ENCODE measurements at places on chromosomes 4 and X.

DNA sequence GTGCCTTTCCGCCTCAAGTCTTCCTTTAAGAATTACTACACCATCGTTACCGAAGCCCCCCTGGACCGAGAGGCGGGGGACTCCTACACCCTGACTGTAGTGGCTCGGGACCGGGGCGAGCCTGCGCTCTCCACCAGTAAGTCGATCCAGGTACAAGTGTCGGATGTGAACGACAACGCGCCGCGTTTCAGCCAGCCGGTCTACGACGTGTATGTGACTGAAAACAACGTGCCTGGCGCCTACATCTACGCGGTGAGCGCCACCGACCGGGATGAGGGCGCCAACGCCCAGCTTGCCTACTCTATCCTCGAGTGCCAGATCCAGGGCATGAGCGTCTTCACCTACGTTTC lies 2.2 kb downstream of the PCDH10 start:
- DNase-seq: no peak

DNA sequence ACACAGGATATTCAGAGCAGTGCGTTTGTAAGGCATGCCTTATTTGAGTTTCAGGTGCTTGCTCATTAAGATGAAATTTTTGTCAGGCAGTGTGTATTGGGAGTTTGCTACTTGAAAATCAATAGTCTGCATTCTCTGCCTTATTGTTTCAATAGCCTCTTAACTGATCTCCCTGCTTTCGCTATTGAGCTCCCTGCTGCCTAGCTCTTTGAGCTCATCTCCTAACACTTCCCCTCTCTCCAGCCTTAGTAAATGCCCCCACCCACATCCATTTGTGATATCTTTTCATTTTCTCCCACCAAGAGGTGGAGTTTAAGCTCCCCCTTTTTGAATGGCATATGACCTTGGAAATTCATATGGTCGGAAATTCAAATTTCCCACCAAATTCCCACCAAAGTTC lies 256.6 kb downstream of the IL1RAPL1 start:
- DNase-seq: no peak

GRCh38 chrX:10121787-10122186 lies 35.0 kb upstream of the CLCN4 start:
- DNase-seq: no peak

DNA sequence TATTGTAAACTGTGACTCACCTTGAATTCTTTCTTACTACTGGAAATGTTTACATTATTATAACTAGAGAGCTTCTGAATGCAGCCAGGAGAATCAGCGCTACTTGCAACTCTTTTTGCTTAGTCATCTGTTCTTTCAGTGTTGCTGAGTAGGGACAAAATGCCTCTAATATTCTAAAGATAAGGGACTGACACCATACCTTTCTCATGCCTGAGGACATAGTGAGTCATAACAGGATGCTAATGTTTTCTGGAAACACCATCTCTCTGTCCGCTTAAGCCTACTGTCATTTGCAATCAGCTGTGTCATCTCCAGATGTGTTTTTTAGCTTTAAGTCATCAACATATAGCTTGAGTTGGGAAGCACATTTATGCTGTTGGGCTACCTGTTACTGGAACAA lies 108.3 kb downstream of the QRFPR start:
- no peak for DNase-seq

DNA sequence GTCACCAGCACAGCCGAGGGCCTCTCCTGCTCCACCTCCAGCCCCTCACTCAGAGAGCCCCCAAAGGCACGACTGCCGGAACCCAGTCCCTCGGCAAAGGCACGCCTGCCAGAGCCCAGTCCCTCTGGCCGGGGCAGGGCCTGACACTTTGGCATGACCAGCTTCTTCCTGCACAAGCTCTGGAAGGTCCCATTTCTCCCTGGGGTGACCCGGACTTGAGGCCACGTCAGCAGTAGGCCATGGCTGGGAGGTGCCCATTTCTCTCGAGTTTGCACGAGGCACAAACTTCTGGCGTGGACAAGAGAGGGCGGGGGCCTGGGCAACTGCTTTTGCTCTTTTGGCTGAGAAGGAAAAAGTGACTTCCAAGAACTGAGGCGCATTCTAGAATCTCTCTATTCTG lies 62.2 kb upstream of the GPR78 start:
- DNase-seq: no peak

DNA sequence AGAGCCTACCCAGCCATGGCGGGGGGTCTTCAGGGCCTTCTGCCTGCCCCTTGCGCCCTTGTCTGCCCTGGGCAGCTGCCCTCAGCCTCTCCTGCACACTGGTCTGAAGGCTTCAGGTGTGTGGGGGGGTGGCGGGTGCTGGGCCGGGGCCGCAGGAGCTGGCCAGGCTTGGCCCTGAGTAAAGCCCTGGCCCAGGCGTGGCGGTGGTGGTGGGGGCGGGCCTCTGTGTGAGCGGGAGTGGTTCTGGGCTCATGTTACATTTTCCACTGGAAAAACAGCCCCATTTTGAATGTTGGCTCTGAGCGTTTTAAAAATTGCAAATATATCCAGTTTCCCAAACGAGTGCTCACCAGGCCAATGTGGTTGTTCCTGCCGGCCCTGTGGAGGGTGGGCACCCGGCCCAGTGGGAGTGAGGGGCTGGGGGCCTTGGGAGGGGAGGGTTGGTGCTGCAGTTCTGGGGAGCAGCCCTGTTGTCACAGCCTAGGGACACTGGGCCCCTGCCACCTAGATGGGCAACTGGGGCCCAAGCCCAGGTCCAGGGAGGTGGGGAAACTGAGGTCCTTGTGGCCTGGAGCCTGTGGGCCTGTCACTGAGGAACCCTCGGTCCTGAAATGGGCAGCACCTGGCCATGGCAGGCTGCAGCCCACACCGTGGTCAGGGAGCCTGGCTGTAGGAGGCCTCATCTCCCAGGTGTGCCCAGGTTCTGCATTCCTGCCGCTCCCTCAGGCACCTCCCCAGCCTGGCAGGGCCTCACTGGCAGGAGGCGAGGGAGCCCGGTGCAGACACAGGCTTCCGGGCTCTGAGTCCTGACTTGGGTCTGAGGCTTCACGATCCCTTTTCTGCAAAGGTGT lies 28.3 kb downstream of the FGFRL1 start:
- no peak for DNase-seq

DNA sequence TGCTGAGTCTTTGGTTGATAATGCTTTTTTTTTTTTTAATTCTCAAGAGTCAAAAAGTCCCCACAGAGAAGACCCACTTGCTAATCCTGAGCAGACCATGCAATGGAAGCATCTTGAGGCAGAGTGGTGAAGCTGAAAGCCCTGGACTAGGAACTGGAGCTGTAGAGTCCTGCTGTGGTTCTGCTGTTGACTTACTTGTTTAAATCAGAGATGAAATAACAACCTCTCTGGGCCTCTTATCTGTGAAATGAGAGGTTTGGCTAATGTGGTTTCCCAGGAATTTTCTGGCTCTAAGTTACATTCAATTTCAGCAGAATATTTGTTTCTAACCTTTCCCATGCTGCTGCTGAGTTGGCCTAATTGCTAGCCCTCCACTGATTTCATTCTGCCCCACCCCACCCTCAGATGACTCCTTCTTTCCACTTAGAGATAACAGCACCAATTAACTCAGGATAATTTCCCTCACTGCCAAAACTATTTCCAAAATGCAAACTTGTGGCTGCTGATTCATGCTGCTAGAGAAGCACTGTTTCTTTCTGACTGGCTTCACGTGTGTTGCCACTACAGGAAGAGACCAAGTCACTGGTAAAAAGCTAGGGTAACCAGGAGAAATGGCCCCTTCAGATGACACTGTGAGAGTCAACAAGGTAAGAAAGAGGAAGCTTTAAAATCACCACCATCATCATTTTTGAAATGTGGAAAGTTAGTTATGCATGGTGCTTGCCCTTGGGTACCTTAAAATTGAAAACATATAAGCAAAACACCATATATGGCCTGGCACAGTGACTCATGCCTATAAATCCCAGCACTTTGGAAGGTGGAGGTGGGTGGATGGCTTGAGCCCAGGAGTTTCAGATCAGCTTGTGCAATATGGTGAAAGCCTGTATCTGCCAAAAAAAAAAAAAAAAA lies 326.4 kb downstream of the DCHS2 start:
- no peak for DNase-seq

DNA sequence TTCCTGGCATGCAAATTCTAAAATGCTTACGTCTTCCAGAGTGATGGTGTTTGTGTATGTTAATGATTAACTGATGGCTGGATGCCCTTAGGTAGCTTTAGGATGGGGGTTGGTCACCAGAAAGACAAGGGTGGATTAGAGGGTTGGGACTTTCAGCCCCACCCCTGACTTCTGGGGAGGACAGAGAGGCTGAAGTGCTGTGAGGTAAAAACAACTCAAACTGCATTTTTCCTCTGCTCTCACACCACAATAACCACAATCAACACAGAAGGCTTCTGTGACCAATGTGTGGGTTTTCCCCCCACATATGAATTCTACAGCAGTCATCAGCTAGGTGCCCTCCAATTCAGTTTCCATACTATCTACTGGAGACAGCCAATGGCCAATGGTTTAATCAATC lies 18.7 kb upstream of the DDIT4L start:
- DNase-seq: no peak

DNA sequence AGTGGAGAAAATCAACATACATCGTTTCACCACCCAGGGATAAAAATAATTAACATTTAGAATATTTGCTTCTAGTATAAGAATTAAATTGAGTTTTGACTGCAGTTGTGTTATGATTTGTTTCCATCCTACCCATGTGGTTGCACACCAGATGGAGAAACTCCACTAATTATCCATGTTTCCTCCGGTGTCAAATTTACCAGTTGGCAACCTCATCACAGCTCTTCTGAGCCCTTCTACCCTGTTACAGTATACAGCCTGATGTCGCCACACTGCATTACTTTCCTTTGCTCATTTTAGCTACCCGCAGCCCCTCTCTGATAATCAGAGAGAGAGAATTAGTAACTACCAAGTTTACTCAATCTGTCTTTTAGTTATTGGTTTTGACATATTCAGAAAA lies 411.2 kb downstream of the DTHD1 start:
- no peak for DNase-seq

Measured in cerebellar nuclear complex (tissue), 1 donor.